ENCODE measurements at places on chromosomes 2 and 18. TPM values are rescaled to one million over a fixed set of nuclear protein-coding genes. Genes with fewer than 3 reads are reported as not detected.

DNA sequence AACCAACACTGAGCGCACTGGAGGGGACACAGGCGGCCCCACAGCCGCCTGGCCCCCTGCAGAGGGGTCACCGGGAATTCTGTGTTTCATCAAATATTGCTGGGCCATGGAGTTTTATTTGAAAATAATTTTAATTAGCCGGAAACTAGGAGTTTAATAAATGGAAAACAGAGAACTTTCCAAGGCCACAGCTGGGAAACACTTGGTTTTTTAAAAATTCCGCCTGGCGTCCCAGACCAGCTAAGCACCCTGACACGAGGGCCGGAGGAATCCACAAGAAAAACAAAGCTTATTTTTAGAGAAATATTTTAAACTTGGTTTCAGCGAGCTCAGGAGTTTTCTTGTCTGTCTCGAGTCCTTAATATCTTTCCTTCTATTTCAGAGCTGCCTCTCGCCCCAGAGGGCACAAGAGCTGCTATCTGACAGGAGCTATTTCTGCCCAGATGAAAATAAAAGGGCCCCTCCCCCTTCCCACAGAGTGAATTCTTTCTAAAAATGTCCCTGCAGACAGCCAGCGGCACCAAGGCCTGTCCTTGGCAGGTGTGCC, 8.2 kb downstream of the ZFP36L2 start:
- no peak for DNase-seq
- peaks cover 13% of the 10 kb centered on the region for H3K36me3 ChIP-seq
- H3K4me3 ChIP-seq: no peak overlapping the region
- peak overlapping the region; percentile 99 for H3K27ac ChIP-seq

Gene G6PC2
- not detected for total RNA-seq

DNA sequence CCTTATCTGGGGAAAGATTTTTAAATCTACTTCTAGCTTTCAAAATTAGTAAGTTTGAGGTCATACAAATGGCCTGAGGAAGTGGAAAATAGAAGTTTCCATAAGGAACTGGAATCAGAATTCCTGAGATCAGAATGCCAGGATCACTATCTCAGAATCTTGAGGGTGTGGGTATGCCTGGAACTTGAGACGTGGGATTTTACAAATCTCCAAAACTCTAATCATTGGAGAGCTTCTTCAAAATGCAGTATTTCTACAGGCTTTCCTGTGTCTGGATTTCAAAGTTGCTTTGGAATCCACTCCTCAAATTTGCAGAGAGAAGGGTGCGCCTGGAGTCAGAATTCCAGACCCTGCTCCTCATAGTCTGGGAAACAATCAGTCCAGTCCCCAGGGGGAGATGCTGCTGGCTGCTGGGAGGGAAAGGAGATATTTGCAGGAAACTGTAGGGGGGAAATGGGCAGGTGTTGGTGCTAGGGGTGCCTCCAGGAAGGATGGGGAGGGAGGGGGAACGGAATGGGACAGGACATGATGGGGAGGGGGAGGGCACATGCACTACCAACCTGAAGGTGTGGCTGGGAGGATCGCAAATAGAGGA, 31.0 kb upstream of the CATIP start:
- H3K27me3 ChIP-seq: no peaks in the 10 kb centered on the region
- H3K27ac ChIP-seq: no peak overlapping the region
- no peak for DNase-seq

Gene B3GNT7
- total RNA-seq: 7.1 TPM

Gene TMEM87B
- 18.9 TPM for total RNA-seq

- no peaks in the 10 kb centered on the region for H3K4me1 ChIP-seq
- H3K4me3 ChIP-seq: no peak overlapping the region
- H3K36me3 ChIP-seq: no peaks in the 10 kb centered on the region
- no peaks in the 10 kb centered on the region for H3K27me3 ChIP-seq
Measured at GRCh38 chr2:146931109-146931508, 913.7 kb upstream of the ACVR2A start.

Gene GKN1
- not detected for total RNA-seq
